ENCODE measurements at places on chromosomes 5 and 9. TPM values are rescaled to one million over a fixed set of nuclear protein-coding genes. Genes with fewer than 3 reads are reported as not detected.

DNA sequence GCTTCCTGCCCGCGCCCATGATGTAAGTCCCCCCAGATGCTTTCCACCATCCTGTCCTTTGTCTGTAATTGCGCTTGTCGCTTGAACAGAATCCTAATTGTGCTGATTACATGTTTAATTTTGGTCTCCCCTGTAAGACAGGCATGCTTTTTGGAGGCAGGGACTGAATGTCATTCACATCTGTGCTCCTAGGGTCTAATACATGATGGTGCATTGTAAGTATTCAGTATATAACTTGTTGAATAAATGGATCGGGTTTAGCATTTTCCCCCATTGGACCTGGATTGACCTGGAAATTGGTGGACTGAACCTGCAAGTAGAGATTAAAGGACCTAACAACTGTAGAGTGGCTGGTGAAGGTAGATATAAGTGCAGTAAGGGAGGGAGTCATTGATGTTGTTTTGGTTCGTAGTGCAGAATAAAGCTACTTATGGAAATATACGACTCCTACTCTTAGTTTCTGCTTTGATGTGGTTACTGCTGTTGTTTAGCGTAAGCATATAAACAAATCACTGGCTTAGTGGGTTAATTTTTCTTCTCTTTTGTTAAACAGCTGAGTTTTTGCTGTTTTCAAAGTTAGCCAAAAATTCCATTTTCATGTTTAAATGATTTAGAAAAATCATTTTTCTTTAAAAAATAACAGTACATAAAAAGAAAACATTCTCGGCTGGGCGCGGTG, 57.3 kb downstream of the TRIO start:
- no peak for DNase-seq

- no peak for DNase-seq
Observed at GRCh38 chr9:24073666-24074065, 247.6 kb upstream of the ELAVL2 start.

The MYMK gene
- not detected for total RNA-seq

DNA sequence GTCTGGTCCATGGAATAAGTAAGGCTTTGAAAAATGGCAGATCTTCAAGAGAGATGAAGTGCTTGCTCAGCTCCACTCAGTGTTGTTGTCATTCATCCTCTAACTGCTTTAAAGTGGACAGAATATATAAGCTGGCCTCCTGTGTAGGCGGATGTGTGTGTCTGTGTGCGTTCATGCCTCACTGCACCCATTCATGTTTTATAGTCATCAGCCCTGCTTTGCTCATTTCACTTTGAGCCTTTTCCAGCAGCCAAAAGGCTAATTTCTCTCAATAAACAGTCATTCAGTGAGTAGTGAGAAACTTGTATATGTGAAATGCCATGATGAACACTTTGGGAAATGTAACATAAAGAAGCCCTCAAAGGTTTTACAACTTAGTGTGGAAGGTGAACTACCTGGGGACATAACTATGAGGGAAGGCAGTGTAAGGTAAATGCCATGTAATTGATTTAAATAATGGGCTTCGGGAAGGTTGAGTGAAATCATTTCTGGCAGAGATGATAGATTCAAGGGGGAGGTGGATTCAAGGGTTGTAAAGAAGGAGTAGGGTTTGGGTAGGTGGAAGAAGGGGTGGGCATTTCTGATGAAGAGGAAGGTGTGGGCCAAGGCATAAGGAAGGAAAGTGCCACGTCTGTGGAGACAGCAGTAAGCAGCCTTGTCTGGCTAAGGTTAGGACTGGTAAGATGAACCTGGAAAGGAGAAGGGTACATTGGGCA, 15.7 kb downstream of the TTC23L start:
- peak; percentile 30 for DNase-seq

The ARHGEF39 gene
- total RNA-seq: 5.5 TPM

DNA sequence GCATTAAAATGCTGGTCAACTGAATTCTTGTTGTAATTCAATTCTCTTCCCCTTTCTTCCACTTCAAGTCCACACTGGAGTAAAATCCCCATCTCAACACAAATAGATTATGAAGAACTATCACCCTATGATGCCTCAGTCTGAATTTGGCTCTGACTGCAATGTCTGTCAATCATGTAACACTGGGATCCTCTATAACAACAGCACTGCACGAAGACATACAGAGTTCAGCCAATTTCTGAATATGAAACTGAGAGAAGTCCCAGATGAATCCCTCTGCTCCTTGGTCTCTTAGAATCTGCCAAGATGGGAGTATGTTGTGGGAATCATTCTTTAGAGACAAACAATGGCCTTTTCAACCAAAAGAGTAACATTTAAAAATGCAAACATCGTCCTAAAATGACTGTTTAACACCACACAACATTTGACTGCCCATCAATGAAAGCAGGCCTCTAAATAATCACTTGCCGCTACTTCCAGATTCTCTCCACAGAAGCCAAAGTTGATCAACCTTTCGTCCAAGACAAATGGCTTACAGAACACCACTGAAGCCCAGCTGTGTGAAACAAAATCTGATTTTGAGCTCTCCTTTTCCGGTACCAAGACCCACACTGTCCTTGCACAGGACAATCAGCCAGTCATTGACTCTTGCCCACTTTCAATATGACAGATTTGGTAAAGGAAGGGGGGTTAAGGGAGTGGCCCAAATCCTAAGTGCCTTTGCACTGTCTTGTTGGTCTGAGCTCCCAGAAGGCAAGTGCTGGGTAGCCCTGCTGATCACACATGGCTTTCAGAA, 258.0 kb downstream of the EBF1 start:
- DNase-seq: no peak

DNA sequence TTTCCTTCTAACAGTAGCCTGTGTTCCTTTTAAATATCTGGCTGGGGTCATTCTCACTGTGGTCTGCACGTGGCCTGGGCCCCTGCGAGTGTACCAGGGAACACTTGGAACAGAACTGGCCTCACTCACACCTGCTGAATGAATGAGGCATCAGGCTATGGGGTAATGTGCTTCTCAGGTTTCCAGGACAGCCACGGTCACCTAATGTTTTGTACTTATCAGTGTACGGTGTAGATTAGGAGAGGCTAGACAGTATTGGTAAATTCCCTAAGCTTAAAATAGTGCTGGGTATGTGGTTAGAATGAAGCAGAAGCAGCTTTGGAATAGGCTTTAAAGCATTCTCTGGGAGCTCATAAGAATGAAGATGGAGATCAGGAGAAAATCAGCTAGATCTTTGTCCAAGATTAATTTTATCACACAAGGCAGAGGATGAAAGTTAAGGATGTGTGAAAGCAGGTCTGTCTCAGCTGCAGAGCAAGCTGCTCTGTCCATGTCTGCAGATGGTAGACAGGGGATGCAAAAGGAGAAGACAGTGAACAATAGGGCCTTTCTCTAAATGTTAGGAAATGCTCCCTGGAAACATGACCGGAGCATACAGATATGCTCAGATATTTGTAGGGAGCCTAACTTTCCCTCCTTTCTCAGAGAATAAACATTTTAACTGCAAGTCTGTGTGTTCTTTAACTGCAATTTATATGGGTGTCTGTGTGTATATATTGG, 267.5 kb downstream of the NR3C1 start:
- peak; percentile 47 for DNase-seq

DNA sequence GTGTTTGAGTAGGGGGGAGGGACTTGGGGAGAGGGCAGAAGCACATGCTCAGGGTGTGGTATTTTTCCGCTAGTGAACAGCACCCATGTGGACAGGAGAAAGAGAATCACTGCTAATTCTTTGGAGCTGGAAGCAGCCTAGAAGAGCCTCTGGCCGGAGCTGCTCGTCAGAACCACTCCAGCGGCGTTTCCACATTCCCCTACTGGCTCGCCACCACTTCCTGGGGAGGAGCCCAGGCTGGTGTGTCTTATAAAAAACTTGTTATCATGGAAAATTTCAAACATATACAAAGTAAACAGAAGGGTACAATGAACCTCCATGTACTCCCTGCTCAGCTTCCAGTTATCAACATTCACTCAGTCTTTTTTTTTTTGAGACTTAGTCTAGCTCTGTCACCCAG, 26.7 kb downstream of the LHX2 start:
- no peak for DNase-seq

The PCDHB10 gene
- 5.5 TPM for total RNA-seq

DNA sequence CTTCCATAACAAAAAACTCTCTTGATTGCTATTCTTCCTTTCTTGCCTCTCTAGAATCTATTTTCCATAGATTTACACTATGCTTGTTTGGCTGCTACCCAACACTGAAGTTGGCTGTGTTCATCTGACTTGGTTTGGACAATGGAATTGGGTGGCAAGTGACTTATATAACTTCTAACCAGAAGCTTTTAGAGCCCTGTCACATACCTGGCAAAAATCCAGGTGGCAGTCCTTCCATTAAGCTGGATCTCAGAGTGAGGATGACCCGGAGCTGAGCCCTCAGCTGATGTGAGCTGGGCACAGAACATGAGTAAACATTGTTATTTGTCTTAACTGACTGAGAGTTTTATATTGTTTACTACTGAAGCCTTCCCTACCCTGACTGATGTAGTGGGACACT, 225.7 kb downstream of the TLR4 start:
- DNase-seq: no peak

The ARID3C gene
- total RNA-seq: not detected

The PAM gene
- total RNA-seq: 143 TPM

The CCNI2 gene
- total RNA-seq: 0.72 TPM

DNA sequence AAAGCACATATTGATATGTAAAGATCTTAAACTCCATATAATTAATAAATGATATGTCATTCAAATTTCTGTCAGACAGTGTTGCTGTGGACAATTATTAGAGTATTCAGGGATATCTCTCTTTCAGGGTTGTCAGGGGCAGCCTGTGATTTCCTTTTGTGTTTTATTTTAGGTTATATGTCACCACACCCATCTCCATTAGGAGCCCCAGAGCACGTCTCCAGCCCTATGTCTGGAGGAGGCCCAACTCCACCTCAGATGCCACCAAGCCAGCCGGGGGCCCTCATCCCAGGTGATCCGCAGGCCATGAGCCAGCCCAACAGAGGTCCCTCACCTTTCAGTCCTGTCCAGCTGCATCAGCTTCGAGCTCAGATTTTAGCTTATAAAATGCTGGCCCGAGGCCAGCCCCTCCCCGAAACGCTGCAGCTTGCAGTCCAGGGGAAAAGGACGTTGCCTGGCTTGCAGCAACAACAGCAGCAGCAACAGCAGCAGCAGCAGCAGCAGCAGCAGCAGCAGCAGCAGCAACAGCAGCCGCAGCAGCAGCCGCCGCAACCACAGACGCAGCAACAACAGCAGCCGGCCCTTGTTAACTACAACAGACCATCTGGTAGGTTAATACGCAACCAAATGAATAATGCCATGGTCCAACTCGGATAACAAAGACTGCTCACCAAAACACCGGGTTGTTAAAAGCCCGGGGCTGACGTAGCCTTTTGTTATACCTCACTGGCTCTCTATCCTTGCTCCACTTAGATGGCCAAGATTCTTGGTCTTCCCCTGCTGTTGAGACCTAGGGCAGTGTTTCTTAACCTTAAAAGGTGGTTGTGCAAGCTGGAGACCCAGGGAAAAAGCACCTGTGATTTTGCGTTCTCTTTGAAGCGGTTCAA, 24.4 kb downstream of the SMARCA2 start:
- no peak for DNase-seq

GRCh38 chr5:160427607-160428006, 6.0 kb downstream of the PTTG1 start:
- no peak for DNase-seq

GRCh38 chr5:115470921-115471320, 73.7 kb downstream of the FEM1C start:
- no peak for DNase-seq

All from umbilical cord (tissue), 2 donors.